ENCODE measurements at places on chromosomes 2 and 18.

GRCh38 chr18:21851327-21851961 is 110.9 kb downstream of the MIB1 start:
- no peak for DNase-seq

- DNase-seq, result no peak
Measured at GRCh38 chr2:17934721-17935120, 56.3 kb downstream of the KCNS3 start.

DNA sequence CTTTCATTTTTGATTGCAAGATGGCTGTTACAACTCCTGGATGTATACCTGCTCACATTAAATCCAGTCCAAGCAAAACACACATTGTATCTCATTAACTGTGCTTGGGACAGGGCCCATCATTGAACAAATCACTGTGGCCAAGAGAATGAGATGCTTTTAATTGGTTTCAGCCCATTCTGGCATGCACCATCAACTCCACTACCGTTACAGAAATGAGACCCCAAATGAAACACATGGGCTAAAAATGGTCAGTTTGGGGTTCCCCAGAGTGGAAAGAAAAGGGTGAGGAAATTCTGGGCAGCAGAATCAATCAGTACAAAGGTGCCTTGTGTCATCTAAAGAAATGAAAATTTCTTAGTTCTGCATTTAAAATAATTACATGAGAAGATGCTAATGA is 52.7 kb downstream of the FAM171B start:
- DNase-seq, result no peak

DNA sequence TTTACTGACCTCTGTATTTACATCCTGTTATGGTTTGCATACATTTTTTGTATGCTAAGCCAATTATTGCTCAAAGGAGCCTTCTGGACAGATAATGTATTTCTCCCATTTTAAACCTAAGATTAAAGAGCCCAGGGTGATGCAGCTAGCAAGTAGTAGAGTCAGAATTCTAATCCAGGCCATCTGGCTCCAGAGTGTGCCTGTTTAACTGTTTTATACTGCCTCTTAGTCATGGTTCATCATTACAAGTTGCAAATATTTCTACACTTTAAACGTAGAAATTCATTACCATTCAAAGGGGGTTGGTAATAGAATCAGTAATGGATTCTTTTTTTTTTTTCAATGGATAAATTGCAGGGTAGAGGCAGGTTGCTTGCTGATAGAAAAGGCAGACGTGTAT is 52.4 kb downstream of the EPC2 start:
- DNase-seq, result no peak

- DNase-seq, result no peak
Measured at GRCh38 chr2:8517850-8518498, 163.9 kb upstream of the ID2 start.

GRCh38 chr2:134124047-134124753 is 129.7 kb upstream of the MGAT5 start:
- DNase-seq, result no peak

All from left lung (tissue), 14 donors.